ENCODE measurements at places on chromosomes 13 and 19.

GRCh38 chr13:29136341-29136740 lies 316.2 kb downstream of the MTUS2 start:
- no peak for DNase-seq

- DNase-seq = no peak
Measured at GRCh38 chr19:38839816-38840582, 8.4 kb upstream of the ECH1 start.

DNA sequence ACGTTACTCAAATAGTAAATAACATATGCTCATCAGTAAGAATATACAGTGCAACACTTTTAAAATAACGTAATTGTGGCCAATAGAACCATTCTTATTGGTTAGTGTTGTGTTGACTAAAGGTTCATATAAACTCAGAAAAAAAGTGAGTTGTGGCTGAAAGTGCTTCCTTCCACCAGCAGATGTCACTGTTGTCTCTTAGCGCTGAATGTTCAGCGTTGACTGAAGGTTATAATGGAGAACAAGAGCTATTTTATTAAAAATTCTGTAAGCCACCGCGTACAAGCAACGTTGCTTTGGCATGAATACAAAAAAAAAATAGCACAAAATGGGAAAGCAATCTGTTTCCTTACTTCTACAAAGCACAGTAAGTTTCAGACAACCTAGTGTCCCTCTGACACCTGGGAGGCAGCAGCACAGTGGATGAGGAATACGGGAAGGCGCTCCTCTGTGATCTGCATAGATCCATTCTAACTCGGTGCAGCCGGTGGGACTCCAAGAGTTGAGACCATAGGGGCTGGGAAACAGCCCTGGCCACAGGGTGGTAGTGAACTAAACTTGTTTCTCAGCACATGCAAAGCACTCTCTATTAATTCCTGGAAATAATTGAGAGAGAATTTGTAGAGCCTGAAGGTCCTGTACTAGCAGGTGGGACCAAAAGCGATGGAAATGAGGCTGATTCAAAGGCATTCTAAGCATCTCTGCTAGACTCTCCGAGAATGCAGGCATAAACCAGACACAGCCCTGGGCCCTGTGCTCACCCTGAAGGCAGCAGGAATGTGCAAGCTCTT lies 23.9 kb upstream of the OXGR1 start:
- peak; percentile 37 for DNase-seq

DNA sequence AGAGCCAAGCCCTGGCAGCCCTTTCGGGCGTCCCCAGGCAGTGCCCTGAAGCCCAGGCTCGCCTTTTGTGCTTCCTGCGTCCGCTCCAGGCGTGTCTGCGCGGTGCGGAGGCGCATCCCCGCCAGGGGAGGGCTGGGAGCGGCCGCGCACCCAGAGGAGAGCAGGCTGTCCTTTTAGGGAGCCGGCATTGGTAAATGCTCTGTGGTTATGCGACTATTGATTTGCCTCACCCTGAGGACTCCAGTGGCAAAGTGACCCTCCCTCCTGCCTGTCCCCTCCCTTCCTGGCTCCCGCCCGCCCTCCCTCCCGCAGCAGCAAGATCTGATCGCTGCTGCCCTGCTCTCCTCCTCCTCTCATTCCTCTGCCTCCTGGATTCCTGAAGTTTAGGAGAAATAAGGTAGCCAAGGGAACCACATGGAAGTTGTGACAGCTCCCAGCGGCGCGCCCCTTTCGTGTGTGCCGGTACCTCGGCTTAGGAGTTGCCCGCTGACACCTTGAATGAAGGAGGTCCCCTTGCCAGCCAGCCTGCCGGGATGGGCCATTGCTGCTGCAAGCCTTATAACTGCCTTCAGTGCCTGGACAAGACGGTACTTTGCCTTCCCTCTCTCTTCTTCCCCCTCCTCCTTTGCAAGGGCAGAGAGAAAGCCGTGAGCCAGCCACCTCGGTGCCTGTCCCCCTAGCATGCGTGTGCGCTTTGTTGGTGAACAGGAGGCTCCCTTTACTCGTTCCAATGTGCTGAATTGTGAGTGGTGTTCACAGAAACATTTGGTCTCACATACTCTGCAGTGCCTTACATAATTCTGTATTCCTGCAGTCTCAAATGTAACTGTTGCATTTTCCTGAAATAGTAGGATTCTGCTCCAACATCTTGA lies 166.9 kb downstream of the SLC7A1 start:
- DNase-seq = no peak

Measured in Jurkat, Clone E6-1 (cell line).